ENCODE measurements at places on chromosomes 1 and 21.
A peak's percentile ranks its signal among the peaks of the same experiment; 100 is the strongest.

- no peak for DNase-seq
Observed at GRCh38 chr1:234683127-234683860, 73.3 kb upstream of the IRF2BP2 start.

DNA sequence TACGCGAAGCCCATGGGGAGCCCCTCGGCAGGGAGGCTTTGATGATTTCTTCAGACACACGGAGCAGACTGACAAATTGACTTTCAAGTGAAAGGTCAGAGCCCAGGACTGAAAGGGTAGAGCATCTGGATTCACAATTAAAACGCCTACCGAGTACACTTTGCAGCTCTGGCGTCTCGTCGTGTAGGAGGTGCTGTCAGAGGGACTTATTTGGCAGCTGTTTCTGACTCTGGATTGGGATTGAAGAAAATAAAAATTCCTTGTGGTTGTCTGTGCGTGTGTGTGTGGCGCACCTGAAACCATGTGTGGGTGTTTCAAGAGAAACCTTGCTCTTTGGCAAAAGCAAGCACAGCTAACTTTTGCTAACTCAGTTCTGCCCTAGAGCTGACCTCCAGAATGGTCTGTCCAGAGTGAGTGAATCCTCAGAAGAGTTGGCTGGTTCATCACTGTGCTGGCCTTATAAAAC is 348.7 kb downstream of the HLX start:
- DNase-seq = no peak

- no peak for DNase-seq
Observed at GRCh38 chr1:42815941-42816584, 859 bp upstream of the ERMAP start.

- no peak for DNase-seq
Observed at GRCh38 chr21:24829397-24829796, 777.9 kb downstream of the MRPL39 start.

- DNase-seq = no peak
Observed at GRCh38 chr1:229431284-229432115, 2.4 kb downstream of the ACTA1 start.

- DNase-seq = no peak
Observed at GRCh38 chr21:34589511-34590282, 25.2 kb downstream of the RCAN1 start.

DNA sequence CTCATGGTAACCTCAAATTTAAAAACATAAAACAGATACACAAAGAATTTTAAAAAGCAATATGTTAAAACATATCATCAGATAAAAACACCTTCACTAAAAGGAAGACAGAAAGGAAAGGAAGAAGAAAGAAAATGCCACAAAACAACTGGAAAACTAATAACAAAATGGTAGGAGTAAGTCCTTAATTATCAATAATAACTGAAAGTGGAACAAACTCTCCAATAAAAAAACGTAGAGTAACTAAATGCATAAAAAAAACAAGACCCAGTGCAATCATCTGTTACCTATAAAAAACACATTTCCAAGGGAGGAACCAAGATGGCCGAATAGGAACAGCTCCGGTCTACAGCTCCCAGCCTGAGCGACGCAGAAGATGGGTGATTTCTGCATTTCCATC is 47.1 kb upstream of the ACADM start:
- no peak for DNase-seq

DNA sequence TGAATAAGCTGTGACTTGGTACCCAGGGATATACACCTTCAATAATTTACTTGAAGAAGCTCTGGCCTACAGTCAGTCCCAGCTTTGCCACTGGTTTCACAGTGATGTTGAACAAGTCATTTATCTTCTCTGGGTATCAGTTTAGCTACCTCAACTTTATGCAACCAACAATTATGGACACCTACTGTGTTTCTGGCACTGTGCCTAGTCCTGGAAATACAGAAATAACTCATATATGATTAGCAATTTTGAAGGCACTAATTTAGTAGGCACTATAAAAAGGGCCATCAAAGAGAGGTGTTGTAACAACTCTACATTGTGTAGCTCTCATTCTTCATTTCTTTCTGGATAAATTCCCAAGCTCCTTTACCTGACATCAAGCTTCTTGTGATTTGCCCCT is 88.6 kb upstream of the SPATA6 start:
- DNase-seq = no peak

GRCh38 chr1:230120921-230121381 is 53.9 kb downstream of the GALNT2 start:
- no peak for DNase-seq

- DNase-seq = no peak
Observed at GRCh38 chr1:233704898-233705723, 91.2 kb downstream of the KCNK1 start.

GRCh38 chr1:14304381-14304865 is 294.1 kb upstream of the KAZN start:
- DNase-seq = no peak

DNA sequence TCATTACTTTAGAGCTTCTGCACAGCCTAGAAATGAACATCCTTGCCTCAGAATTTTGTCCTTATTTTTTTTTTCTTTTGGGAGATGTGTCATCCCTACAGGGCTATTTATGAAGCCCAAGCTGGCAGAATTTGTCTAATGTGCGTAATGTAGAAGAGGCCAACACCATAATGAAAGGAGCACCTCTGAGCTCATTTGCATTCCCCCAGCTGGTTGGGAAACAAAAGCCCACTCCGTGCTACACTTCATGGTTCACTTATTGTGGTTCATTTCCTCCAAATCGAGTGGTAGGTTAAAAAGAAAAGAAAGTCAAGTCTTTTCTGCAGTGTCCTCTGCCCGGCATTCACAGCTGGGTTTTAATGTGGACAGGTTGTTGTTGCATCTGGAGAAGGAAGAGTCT is 73.5 kb downstream of the KAZN start:
- DNase-seq = no peak

DNA sequence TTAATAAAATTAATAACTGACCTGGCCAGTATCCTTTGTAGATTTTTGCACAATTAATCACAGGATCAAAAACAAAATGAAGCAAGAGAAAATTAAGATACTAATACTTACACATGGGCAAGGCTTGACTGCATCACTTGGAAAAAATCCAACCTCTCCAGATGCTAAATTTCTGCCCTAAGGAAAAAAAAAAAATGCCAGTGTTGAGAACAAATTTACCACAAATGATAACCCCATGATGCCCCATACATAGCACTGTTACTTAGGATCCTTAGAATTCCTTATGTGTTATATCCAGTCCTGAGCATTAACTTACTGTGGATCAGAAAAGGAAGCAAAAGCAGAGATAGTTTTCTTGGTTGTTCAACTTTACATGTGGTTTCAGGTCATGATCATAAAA is 347.5 kb downstream of the VAV3 start:
- DNase-seq = no peak

DNA sequence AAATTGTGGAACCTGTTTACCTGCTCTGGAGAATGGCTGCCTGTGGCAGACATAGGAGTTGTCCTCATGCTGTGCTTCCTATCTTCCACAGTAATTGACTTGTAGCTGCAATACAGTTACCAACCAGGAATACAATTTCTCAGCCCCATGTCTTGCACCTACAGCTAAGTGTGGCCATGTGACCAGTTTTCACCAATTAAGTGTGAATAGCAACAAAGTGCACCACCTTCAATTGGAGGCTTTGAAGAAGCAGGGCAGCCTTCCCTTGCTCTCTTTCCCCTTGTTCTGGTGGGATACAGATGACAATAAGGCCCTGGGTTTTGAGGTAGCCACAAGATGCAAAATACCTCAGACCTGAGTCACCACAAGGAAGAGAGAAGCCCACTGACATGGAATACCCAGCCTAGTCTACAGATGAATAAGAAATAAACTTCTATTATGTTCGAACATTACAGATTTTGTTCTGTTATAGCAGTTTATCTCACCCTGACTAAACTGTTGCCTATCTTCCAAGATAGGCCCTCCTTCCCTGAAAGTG is 70.2 kb upstream of the S1PR1 start:
- DNase-seq = no peak

DNA sequence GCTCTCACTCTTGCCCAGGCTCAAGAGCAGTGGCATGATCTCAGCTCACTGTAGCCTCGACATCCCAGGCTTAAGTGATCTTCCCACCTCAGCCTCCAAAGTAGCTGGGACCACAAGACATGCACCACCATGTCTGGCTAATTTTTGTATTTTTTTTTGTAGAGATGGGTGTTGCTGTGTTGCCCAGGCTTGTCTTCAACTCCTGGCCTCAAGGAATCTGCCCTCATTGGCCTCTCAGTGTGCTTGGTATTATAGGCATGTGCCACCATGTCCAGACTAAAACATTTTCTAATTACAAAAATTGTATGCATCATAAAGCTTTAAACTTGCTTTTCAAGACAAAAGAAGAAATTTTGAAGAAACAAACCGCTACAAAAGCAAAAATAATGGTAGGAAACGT is 20.1 kb downstream of the CBR1 start:
- no peak for DNase-seq

DNA sequence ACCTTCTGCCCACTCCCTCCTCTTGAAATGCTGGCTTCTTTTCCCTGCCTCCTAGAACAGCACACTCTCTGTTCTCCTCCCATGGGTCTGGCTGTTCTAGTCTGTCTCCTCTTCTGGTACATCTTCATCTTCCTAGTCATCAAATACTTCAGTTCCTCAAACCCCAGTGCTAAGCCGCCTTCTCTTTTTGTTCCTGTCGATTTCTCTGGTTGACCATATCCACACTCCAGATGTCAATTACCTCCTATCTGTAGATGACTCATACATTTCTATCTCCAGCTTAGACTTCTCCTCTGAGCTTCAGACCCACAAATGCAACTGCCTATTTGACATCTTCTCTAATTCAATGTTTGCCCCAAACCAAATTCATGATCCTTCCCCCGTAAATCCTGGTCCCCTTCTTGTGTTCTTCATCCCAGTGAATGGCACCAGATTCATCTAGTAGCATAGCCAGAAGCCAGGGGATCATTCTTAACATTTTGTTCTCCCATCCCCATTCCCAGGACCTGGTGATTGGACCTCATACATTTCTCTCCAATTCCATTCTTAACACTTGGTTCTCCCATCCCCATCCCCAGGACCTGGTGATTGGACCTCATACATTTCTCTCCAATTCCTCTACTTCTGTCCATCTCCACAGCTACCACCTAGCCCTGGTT is 35.9 kb downstream of the USP24 start:
- no peak for DNase-seq

DNA sequence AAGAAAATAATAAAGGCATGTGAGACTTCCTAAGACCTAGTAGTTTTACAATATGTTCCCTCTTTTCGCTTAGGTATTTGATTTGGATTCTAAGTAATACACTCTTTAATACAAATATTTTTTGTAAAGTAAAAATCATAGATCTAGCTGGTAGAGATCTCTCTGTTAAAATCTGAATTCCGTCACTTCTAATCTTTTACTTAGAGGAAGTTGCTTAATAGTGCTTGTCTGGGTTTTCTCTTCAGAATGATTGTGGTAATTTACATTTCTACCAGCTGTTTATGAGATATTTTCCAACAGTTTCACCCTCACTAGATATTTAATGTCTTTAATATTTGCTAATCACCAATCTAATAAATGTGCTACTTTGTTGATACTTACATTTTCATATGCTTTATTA is 23.3 kb downstream of the RBM11 start:
- DNase-seq = no peak

GRCh38 chr1:47814612-47815395 is 182.4 kb downstream of the TRABD2B start:
- DNase-seq = no peak

DNA sequence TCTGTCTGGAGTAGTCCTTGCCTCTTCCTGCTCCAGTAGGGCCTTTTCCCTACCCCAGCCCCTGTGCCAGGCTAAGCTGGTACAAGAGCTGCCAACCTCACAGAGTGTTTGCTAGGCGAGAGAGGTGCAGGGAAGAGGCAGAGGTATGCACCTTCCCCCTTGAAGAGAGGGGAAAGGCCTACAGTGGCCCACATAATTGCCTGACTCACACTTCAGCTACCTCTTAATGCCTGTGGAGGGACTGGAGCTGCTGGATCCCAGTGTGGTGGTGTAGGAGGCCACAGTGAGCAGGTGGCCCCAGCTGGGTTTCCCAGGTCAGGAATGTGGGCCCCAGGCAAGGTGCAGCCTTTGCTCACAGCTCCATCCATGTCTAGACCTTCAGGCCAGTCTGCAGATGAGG is 3.3 kb upstream of the CCDC28B start:
- no peak for DNase-seq

DNA sequence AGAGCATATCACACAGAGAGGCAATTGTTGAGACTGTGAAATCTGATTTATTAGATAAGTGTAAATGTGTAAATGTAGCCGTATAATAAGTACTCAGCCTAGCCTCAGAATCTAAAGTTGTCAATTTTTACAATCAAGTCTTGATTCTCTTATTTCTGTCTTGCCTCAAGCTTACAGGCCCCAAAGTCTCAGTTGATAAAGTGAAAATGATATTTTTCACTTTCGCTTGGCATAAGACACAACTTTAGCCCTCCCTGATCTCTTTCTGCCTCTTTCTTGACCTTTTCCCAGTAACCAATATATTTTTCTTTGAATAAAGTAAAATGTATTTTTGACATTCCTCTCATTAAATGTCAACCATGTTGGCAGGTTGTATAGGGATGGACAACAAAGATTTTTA is 10.7 kb downstream of the CD5L start:
- no peak for DNase-seq

DNA sequence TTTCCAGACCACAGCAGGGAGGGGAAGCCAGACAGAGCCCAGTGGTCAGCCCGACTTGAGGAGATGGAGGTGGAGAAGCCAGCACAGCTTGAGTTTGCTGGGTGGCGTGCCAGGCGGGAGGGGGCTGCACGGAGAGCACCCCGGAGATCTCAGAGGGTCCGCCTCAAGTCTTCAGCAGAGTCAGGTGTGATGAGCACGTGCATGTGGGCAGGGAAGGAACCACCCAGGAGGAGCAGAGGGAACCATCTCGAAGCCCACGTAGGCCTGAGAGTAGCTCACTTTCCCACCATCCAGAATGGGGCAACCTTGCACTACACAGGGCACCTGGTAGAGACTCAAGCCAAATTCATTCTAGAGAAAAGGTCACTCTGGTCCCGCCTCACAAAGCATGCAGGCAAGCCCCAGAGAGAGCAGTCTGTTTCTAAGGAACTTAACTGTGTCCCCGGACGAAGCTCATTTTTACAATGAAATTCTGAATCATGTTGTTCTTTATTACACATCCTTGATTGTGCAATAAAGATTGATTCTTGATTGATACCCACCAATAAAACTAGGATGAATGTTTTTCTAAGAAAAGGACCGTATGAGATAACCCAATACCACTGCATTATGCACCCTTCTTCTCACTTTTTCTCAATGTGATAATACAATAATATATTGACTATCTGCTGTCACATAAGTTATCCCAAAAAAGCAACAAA is 64.2 kb downstream of the FHAD1 start:
- no peak for DNase-seq

DNA sequence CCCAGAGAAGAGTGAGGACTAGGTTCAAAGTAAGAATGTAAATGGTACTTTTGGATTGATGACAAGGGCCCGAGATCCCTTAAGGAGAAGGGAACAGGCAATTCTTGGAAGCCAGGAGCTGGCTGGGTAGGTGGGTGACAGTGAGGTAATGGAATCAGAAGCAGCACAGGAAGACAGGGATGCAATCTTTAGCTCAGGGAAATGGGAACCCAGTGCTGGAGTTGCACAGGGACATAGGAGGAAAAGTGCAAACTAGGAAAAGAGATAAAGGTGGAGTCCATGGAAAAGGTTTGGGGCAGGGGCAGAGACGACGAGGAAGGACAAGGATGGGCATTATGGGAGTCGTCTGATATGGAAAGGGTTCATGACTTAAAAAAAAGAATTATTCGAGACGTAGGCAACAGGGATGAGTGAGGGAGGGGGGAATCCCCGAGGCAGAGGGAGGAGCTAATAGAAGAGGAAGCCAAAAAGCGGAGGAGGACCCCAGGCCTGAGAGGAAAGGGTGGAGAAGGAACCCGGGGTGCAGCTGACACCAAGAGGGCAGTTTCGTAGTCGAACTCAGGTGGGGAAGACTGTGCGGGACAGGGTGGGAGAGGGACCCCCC is 495 bp downstream of the PI4KB start:
- peak; percentile 3 for DNase-seq

All from stimulated activated CD4-positive, alpha-beta T cell treated with anti-CD3 and anti-CD28 coated beads, Interleukin-1b, Interleukin-23, amount 100 ng/mL, for 1 hour (primary cell).